Breast epithelium (tissue), 4 donors: ENCODE measurements at places on chromosomes 5 and 9. TPM values are rescaled to one million over a fixed set of nuclear protein-coding genes. Genes with fewer than 3 reads are reported as not detected.

NR4A3 gene
- total RNA-seq, result 1.3 TPM

DNAJC18 gene
- total RNA-seq, result 5.4 TPM

CFAP90 gene
- 0.59 TPM for total RNA-seq

SLC1A3 gene
- total RNA-seq, result 29.8 TPM

DNA sequence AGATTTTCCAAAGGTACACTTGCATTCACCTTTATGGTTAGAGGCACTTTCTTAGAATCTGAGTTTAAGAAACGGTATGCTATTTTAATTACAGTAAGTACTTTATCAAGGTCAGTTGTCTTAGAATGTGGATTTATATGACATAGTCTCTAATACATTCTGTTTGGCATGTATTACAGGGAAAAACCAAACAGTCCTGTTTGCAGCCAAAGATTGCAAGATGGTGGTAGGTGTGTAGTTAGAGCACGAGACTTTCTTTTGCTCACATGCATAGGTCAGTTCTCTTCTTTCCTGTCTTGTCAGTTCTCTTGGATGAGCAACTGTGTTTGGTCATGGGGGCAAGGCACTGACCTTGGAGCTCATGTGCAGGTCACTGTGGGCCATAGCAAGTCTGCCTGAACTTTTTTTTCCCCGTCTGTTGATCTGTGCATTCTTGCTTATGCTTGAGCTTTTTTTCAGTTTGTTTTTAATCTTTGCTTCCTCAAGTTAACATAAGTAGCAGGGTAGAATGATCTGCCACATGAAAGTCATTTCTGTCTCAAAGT lies 20.6 kb downstream of the ZSWIM6 start:
- no peak for DNase-seq

DNA sequence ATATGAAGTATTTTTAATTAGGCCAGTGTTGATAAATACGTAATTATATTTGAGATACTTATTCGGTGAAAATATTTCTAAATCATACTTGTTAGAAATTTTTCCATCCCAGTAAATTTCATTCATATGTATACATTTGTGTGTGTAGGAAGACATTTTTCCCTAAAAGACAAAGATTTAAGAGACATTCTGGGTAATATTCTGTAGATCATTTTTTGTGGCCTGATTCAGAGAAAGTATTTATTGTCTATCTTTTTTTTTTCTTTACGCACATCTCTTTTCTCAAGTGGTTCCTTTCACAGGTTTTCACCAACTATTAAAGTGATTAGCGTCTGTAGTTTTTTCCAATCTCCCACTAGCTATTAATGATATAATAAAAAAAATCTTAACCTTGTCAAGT lies 224.1 kb downstream of the MEF2C start:
- DNase-seq, result no peak

DNA sequence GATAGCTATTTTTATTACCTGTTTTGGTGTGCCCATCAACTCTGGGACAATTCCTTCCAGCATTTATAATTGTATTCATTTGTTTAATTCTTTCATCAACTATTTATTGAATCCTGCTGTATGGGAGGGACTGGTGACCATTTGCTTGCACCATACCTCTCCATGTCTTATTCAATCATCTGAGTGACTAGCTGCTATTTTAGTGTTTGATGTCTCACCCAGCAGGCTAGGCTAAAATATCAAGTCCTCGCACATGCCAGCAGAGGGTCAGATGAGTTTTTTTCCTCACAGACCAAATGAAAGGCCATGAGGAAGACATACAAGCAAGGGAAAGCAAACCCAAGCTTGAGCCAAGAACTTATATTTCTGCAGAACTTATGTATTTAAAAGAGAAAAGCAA lies 63.9 kb downstream of the CETN3 start:
- no peak for DNase-seq
